H1 (cell line): ENCODE measurements at places on chromosomes 3 and 15. TPM values are rescaled to one million over a fixed set of nuclear protein-coding genes. Genes with fewer than 3 reads are reported as not detected.

The GPR62 gene
- 0.19 and 0.22 TPM in 2 replicates for total RNA-seq

GRCh38 chr15:23634181-23634580 is 13.5 kb downstream of the MAGEL2 start:
- DNase-seq: no peak

- no peak for DNase-seq
Observed at GRCh38 chr3:9185046-9185445, 64.4 kb downstream of the SRGAP3 start.

DNA sequence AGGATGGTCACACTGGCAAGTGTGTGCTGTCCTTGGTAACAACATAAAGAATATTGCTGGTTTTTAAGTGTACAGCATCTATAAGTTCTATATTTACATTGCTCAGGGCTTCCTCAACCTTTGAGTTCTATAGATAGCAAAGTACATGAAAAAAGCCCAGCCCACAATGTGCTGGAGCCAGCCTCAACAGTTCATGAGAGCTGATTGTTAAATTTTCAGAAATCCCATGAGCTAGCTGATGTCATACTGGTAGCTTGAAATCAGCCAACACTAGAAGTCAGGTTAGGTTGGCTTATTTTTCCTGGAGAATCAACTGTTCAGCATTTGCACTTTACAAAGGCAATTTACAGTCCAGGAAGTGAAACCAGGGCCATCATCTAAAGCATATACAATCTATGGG is 102.8 kb downstream of the STRIT1 start:
- DNase-seq: no peak

- no peak for DNase-seq
Observed at GRCh38 chr3:37985637-37986320, 4.8 kb upstream of the VILL start.

- no peak for DNase-seq
Observed at GRCh38 chr3:86973440-86973839, 17.5 kb downstream of the VGLL3 start.

The ALDH1L1 gene
- 1.6 TPM in 2 replicates for total RNA-seq

GRCh38 chr15:52730173-52730572 is 51.0 kb upstream of the ATOSA start:
- no peak for DNase-seq

DNA sequence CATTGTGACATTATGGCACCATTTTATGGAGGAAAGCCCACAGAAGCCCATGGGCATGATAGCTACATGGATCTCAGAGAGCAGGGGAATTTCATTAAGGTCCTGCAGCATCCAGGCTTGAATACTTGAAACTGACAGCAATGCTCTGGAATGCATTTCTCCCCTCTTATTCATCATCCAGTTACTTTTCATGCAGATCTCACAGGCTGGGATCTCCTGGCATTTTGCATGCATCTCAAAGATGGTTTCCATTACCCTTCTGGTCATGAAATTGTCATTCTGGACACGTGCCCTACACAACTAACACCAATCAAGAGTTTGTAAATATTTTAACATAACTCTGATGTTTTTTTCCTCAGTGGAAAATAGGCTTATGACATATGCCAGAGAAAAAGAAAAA is 32.4 kb downstream of the VGLL3 start:
- DNase-seq: no peak

The OR5K4 gene
- total RNA-seq: not detected in 2 replicates

The LYZL4 gene
- total RNA-seq: not detected in 2 replicates

The CRYGS gene
- total RNA-seq: 0.90 and 1.8 TPM in 2 replicates

- DNase-seq: no peak
Observed at GRCh38 chr15:96700555-96700954, 370.1 kb downstream of the NR2F2 start.

- no peak for DNase-seq
Observed at GRCh38 chr3:19446687-19447086, 298.4 kb downstream of the KCNH8 start.

GRCh38 chr15:97683831-97684230 is 276.7 kb upstream of the ARRDC4 start:
- DNase-seq: no peak

DNA sequence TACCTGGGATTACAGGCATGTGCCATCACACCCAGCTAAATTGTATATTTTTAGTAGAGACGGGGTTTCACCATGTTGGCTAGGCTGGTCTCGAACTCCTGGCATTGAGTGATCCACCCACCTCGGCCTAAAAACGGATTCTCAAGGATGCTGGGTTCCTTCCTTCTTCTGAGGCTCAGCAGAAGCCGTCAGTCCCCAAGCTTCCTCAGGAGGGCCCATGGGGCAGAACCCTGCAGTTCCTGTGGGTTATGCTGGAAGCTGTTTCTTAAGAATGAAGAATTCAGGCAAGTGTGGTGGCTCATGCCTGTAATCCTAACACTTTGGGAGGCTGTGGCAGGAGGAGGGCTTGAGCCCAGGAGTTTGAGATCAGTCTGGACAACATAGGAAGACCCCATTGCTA is 29.0 kb upstream of the ZNF710 start:
- DNase-seq: no peak

DNA sequence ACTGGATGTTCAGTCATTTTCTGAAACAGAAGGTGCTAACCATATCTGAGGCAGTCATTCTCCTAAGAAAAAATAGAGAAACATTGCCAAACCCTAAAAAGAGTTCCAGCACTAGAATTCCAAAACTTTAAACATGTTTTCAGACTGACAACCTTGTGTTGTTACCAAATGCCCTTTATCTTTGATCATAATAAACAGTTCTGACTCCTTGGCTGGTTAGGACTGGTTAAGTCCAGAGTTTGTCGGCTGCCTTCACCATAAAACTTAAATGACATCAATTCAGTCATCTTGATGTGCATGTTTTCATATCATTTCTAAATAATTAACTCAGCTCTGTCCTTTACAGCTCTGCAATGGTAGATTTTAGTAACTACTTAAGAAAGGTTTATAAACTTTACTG is 68.0 kb downstream of the COL8A1 start:
- DNase-seq: no peak

The TBL1XR1 gene
- 138 and 147 TPM in 2 replicates for total RNA-seq

The TERB2 gene
- not detected in 2 replicates for total RNA-seq

The CMSS1 gene
- total RNA-seq: 65.9 and 75.1 TPM in 2 replicates

The CBLB gene
- 26.0 and 32.6 TPM in 2 replicates for total RNA-seq

DNA sequence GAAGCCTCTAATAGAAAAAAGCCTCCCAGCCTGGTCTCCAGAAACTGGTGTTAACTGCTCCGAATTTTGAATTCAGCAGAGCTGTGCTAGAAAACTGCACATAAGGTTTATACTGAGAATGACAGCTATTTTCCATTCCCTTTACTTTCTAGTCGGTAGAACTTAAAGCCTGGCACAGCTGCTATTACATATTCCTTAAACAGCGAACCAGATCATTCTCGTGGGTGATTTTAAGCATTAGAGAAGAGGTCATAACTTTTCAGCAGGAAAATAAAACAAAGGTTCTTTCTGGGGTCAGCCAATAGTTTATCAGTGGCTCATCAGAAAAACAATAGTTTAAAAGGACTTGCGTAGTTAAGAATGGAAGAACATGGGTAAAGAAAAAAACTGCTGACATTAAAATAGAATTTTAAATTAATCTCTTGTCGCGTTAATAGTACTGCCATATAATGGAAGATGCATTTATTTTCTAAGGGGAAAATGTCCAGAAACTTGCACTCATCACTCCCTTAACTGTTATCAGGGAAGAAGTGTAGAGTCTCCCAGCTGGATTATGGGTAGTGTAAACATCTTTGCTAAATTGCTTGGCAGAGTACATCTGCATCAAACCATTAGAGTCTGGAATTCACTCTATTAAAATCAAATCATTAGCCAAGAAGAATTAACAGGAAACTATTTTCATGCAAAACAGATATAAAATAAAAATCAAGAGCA is 7.9 kb downstream of the VGLL4 start:
- no peak for DNase-seq
